ENCODE measurements at places on chromosomes 1 and 21.

DNA sequence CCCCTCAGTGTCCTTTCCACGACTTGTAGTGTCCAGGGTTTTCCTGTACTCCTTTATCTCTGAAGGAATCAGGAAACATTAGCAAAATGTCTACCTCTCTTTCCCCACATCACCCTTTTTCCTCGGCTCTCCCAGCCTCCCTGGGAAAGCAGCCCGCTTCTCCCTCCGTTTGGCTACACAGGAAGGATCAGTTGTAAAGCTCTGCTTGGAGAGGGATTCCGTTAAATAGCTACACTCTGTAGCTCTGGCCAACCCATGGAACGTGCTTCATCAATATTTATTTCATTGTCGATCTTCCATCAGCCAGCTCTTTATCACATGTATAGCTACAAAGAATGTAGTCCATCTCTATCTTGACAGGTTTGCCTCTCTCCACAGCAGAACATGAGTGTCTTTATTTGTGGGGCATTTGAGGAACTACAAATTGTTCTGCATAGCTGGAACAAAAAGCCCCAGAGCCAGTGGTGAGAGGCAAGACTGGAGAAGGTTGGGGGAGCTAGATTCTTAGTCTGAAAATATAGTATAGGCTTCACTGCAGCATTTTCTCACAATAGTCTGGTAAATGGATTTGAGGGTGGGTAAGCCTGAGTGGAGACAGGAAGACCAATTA lies 191.8 kb downstream of the SLC35F3 start:
- no peak for DNase-seq

DNA sequence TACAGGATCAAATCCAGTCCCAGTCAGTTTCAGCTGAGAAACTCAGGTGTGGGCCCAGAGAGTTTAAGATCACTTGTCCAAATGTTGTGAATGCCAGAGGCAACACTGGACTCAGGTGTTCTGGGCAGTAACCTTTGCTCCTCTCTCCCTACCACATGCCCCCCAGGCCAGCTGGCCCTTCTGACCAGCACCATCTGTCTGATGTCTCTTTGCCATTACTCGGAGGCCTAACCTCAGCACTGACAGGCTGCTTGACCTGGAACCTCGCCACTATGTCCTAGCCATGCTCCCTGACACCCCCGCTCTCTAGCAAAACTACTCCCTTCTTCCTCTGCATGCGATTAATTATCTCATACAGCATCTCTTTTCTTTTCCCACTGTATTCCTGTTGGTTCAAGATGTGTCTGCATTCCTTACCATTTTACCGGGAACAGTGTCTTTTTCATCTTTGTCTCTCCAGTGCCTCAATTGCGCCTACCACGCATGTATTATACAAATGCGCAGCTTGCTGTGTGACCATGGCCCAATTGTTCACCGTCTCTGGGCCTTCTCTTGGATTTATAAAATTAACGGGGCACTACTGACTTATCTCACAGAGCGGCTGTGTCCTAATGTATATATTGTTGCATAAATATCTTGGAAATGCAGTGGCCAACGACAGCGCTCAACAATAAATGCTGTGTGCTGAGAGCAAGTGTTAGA lies 159.5 kb upstream of the IRF2BP2 start:
- no peak for DNase-seq

DNA sequence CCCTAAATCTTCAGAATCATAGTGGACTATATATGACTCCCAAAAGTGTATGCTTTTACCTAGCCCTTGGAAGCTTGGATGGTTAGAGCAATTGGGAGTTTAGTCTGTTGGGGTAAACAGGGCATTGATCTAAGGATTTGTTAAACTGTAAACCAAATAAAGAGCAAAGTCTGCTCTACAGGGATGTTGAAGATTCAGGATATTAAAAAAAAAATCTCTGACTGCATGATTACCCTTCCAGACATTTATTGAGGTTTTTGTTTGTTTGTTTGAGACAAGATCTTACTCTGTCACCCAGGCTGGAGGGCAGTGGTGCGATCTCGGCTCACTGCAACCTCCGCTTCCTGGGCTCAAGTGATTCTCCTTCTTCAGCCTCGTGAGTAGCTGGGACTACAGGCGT lies 31.6 kb downstream of the PBX1 start:
- no peak for DNase-seq

- DNase-seq, result no peak
These were observed 30.3 kb upstream of the LPAR3 start for GRCh38 chr1:84923317-84923716.

DNA sequence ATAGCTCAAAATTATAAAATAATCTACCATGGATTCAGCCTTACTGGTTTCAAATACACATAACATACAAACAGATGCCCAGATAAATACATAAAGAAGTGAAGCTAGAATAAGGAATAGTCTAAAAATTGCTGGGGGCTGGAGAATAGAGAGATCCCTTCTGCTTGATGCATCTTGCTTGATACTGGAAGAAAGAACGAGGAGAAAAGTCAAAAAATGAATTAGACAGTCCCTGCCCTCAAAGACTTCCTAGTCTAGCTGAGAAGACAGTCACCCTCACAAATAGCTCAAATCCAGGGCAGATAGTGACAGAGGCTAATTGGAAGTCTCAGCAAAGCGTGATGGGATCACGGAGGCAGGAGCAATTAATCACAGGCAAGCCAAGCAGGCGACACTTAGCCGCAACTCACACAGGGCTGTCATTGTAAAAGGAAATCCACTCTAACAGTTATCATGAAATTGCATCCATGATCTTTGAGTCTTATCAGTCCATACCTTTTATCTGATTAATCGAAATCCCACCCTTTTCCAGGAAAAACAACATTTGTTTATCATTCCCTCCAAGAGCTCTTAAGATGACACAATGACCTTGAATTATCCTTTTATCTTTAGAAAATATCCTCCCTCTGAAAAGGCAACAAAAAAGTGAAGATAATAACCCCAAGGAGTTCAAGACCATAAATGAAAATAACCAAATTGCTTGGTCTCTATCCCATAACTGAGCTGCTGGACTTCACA lies 59.7 kb upstream of the TIAM1 start:
- DNase-seq, result no peak

- no peak for DNase-seq
These were observed 19.5 kb downstream of the FAAH start for GRCh38 chr1:46413596-46413985.

GRCh38 chr1:15852828-15853302 lies 5.4 kb downstream of the SPEN start:
- DNase-seq, result no peak

GRCh38 chr21:31459457-31459856 lies 115.4 kb upstream of the TIAM1 start:
- no peak for DNase-seq

- DNase-seq, result peak; percentile 53
These were observed 38.9 kb upstream of the TARDBP start for GRCh38 chr1:10973552-10973951.

DNA sequence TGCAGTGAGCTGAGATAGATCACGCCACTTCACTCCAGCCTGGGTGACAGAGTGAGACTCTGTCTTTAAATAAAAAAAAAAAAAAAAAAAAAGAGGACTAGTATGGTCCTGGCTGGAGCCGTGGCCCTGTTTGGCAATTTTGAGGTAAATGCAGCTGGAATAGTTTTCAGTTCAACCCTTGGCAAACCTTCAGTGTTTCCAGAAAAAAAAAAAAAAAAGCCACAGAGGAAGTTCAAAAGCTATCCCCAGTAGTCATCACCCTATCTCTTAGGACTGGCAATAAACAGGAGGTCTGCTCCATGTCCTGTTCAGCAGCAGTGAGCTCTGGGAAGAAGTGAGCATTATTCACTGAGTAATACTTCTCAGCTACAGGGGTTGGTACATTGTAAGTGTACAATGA lies 56.8 kb upstream of the ERRFI1 start:
- peak; percentile 90 for DNase-seq

GRCh38 chr1:11184973-11185372 lies 4.2 kb upstream of the ANGPTL7 start:
- no peak for DNase-seq

GRCh38 chr21:45876381-45877170 lies 105.0 kb upstream of the COL6A1 start:
- no peak for DNase-seq

GRCh38 chr1:26154750-26155149 lies 4.1 kb upstream of the FAM110D start:
- no peak for DNase-seq

- DNase-seq, result no peak
These were observed 9.0 kb downstream of the ERG start for GRCh38 chr21:38489271-38489652.

DNA sequence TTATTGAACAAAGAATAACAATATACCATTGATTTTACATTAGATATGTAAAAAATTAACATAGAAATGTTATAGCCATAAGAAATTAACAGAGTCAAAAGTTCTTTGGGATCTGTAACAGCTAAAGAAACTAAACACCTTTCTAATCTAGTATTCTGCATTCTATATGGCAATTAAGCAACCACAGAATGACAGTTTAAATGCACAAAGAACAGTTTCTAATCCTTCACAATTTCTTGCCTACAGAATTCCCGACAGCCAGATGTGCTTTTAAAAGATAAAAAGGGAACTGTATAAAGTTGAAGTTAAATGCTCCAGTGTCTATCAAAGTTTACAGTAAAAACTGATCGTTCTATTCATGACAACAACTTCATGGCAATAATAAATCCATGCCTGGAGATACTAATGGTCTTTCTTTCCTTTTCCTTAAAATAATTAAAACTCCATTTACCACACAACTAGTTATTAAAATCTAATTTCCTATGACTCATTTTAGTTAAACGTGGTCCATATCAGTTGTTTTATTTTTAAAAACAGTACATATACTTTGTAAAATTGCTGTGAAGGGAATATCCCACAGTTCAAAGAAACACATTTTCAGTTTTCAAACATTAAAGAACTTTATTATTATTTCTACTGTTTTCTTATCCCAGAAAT lies 110.2 kb downstream of the EIF4G3 start:
- DNase-seq, result no peak

DNA sequence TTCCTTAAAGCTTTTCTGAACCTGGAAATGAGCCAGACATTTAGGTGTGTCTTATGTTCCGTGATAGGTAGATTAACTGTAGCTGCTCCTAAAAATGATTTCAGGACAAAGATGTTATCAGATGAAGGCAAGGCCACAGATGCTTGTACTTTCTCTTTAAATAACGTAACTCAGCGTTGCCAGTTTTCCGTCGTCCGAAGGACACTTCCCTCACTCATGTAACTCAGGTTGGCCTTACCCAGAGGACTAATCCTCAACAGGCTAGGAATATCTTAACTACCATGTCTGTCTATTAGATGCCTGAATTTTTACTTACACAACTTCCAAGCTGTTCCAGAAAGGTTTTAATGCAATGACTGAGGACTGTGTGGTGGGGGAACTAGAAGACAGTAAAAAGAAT lies 35.4 kb upstream of the FAM89A start:
- DNase-seq, result no peak

GRCh38 chr1:165894591-165894990 lies 67.2 kb downstream of the UCK2 start:
- no peak for DNase-seq

GRCh38 chr1:110554871-110555801 lies 36.2 kb upstream of the KCNA10 start:
- DNase-seq, result no peak

DNA sequence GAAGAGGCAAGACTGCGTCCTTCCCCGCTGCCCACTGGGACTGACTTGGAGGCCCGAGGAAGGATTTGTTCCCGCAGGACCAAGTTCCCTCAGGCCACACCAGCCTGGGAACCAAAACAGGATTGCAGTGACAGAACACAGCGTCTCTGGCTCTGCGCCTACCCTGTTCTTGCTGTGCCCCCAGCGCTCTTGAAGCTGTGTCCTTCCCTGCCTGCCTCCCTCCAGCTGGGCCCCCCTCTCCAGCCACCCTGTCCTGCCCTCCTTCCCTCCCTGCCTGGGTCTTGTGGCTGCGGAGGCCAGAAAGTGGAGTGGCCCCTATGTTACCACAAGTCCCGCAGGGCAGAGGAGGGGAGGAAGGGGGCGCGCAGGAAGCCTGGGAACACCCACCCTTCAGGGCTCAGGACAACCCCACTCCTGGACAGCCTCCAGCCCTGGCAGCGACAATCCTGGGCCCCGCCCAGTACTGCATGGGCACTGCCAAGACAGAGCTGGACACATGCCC lies 164.9 kb downstream of the DYRK1A start:
- DNase-seq, result no peak

DNA sequence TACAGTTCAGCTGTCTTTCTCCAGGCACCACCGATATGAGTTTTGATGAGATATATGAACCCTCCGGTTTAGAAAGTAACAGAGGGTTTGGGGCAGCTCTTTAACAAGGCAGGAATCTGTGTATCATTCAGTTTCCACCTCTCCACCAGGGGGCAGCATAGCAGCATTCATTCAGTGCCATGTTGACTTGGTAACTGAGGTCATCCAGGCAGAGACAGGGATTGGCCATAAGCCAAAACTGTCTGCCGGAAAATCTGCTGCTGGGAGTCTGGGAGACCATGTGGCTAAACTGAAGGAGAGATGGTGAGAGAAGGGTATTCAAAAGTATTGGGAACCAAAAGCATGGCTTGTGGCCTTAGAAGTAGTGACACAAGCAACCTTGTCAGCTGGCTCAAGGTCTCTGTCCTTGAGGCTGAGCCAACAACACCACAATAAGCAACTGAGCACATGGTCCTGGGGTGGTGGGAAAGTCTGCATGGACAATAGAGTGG lies 98.5 kb downstream of the LMX1A start:
- peak; percentile 54 for DNase-seq

DNA sequence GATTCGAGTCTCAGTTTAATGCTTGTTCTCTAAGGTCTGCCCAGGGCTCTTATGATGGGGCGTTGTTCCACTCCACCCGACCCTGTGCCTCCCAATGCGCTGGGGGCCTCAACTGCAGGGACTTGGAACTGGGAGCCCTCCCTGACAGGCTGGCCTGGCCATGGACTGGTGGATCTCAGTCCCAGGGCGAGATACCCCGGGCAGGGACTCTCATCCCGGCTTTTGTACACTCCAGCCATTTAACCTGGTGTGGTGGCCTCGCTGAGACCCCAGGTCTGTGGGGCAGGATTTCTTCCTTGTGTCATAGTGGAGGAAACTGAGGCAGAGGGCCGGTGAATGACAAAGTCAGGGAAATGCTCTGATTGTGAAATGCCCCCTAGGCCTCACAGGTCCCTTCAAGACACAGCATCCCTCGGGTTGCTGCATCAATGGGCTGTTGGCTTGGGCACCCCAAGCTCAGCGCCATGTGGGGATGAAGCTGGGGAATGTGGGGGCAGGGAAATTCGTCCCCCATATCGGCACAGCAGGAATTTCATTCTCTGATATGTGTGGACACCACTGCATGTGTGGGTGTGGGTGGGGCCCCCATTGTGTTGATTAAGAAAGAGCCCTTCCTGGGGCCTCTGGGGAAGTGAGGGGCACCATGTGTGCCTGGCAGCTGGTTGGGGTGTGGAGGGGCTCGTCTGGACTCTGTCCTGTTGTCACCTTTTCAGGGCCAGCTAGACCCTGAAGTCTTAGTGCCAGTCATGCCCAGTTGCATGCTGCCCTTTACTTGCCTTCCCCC lies 19.9 kb upstream of the ZNF678 start:
- DNase-seq, result no peak
